ENCODE measurements at places on chromosomes 12 and 14.

GRCh38 chr12:99024870-99025269 is 379.8 kb downstream of the APAF1 start:
- no peak for DNase-seq

DNA sequence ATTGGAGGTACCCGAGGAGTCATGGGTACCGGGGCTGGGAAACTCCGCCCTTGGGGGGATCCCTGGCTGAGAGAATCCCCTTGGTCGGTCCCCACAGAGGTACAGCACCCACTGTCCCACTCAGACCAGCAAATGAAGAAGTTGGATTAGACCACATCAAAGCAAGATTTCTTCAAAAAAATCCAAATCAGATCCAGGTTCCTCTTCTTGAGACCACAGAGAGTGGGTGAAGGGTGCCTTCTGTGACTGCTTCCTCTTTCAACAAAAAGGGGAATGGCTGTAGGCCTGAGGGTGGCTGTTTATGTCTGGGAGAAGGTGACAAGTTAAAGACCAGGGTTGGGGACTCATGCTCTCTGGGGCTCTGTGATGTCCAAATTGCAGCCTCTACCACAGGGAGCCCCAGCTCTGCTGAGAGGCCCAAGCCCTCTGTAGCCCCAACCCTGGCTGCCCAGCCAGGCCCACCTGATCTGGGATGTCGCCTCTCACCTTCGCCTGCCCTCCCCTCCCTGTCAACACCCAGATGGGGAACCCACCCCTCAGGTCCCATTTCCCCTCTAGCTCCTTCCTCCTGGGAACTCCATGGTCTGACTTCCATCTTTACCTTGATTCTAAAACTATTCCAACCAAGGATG is 50.9 kb downstream of the ZFP36L1 start:
- no peak for DNase-seq

DNA sequence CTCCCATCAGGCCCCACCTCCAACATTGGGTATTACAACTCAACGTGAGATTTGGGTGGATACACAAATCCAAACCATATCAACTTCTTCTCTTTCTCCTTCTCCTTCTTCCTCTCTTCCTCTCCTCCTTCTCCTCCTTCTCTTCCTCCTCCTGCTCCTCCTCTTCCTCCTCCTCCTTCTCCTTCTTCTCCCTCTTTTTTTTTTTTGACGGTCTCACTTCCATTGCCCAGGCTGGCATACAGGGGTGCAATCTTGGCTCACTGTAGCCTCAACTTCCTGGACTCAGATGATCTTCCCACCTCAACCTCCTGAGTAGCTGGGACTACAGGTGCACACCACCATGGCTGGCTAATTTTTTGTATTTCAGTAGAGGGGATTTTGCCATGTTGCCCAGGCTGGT is 11.4 kb upstream of the NUBPL start:
- DNase-seq: no peak

DNA sequence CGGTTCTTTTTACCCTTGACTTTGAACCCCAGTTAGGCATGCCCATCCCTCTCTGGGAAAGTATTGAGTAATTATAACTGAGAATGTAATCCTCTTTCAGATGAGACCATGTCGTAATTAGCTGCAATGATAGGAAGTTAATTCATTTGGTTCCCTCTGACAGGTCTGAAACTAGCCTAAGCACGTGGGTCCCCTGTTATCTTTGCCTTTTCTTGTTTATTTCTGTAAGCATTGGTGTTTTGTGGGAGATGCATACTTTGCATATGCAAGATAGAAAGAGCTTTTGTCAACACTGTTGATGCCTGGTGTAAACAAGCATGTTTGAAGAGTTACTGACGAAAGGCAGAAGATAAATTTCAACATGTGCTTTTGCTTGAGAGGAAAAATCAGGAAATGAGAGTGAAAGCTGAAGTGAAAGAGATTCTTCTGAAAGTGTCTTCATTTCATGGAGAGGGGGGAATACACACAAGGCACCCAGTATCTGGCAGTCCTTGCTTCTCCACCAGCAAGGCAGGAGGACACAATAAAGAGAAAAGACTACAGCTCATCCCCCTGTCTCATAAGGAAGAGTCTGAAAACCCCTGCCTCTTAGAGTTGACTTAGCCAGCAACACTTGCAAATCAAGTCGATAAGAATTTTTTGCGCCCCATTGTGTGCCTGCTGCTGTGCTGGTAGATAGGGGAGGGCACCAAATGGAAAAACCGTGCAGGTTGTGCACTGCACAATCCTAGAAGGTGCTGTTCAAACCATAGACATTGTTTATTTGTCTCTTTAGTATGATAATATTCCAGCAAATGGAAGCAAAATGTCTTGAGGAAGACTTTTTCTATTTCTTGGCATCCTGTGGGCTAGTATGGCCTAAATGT is 77.8 kb downstream of the SLC24A4 start:
- no peak for DNase-seq

GRCh38 chr12:51788876-51789275 is 59.6 kb downstream of the FIGNL2 start:
- no peak for DNase-seq

DNA sequence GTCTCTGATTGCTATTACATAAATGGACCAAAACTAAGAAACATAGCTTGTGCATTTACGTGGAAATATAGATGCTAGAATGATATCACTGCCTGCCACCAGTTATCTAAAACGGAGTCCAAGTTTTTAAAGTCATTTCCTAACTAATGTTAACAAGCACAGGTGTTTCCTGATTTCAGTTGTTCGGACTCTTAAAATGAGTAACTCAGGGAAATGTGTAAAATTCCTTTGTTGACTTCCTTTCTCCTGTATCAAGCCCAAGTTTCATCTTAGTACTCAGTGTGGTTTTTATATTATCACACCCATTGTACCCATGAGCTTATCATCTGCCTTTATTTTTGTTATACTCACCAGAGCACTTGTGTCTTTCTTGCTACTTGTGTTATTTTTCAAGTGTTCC is 13.2 kb upstream of the PRKCH start:
- no peak for DNase-seq

GRCh38 chr12:20053782-20054181 is 314.6 kb upstream of the PDE3A start:
- DNase-seq: no peak

- DNase-seq: no peak
Observed at GRCh38 chr12:28409892-28410291, 219.6 kb downstream of the CCDC91 start.

DNA sequence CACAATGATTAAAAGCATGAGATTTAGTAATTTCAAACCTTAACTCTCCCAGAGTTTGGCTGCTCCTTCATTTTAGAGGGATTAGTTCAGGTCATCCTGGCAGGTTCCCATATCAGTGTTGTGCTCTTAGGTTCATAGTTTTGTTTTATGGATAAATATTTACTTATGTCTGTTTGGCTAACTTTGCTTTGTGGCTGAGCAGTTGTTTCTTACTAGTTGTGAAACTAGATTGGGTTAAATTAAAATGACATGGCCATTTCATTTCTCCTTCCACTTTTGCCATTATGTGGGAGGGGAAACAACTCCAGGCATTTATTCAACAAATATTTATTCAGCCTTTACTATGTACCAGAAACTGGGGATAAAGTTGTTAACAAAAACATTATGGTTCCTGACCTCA is 158.8 kb downstream of the TMTC3 start:
- no peak for DNase-seq

DNA sequence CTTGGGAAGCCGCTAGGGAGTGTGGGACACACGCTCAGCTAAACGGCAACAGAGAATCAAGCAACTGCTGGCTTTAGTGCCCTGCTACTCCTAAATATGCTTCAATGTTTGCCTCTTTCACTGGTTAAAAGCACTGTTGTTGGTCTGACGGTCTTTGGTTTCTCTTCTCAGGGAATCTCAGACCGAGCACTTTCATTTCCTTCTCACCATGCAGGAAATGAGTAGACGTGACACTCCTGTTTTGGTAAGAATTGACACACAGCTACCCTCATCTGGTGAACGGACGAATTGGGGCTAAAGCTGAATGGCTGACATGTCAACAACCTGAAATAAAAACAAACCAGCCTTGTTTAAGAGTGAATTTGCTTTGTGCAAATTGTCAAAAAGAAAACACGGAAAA is 57.5 kb upstream of the PIWIL1 start:
- no peak for DNase-seq

- no peak for DNase-seq
Observed at GRCh38 chr14:20631023-20631879, 10.2 kb downstream of the OR6S1 start.

DNA sequence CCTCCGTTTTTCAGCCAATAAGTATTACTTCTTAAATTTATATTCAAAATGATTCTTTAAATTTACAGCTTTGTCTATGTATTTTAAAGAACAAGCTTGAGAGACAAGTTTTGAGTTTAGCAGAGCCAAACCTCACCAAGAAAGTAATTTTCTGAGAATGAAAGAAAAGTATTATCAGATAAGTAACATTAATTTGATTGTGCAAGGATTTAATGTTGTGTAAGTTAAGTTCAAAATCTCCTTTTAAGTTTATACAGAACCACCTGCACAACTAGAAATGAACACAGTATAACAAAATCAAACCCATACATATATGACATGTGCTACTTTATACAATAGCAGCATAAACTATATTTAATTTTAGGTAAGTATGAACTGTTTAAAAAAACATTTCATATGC is 63.5 kb downstream of the SYT10 start:
- no peak for DNase-seq

GRCh38 chr12:59626382-59626781 is 30.6 kb downstream of the SLC16A7 start:
- DNase-seq: no peak

GRCh38 chr14:43418324-43418723 is 1088.8 kb downstream of the FSCB start:
- no peak for DNase-seq

GRCh38 chr12:131917711-131918306 is 11.3 kb upstream of the PUS1 start:
- DNase-seq: no peak

- no peak for DNase-seq
Observed at GRCh38 chr14:43003845-43004244, 1397.2 kb downstream of the LRFN5 start.

DNA sequence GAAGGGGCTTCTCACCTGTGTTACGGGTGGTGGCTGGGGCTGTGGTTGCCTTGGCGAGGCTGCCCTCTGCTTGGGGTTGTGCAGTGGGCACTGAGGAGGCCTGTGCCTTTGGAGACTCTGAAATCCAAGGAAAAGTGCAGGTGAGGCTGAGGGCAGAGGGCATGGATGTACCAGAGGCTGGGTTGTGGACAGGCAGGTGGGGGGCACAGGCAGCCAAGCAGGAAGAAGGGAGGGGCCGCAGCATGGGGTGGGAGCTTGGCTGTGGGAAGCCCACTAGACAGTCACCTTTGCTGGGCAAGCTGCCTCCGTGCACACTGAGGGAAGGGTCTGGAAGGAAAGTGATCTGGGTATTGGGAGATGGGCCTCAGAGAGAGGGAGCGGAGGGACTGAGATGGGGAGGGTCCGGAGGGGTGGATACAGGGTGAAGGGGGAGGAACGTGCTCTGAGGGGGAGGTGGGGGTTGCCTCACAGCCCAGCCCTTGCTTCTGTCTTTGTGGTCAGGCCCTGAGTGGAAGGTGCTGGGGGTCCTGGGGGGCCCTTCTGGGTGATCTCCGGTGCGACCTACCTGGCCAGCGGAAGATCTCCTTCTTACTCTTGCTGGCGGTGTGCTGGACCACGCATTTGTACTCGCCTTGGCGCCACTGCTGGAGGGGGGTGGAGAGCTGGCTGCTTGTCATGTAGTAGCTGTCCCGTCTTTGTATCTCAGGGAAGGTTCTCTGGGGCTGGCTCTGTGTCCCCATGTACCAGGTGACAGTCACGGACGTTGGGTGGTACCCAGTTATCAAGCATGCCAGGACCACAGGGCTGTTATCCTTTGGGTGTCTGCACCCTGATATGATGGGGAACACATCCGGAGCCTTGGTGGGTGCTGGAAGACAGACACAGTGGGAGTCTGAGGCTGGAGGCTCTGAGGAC is 318.7 kb downstream of the TMEM121 start:
- no peak for DNase-seq

- DNase-seq: no peak
Observed at GRCh38 chr12:41188841-41189394, 798 bp downstream of the PDZRN4 start.

GRCh38 chr12:83046019-83046418 is 359.3 kb downstream of the TMTC2 start:
- no peak for DNase-seq

GRCh38 chr14:60514378-60514740 is 5.4 kb downstream of the SIX6 start:
- DNase-seq: no peak

DNA sequence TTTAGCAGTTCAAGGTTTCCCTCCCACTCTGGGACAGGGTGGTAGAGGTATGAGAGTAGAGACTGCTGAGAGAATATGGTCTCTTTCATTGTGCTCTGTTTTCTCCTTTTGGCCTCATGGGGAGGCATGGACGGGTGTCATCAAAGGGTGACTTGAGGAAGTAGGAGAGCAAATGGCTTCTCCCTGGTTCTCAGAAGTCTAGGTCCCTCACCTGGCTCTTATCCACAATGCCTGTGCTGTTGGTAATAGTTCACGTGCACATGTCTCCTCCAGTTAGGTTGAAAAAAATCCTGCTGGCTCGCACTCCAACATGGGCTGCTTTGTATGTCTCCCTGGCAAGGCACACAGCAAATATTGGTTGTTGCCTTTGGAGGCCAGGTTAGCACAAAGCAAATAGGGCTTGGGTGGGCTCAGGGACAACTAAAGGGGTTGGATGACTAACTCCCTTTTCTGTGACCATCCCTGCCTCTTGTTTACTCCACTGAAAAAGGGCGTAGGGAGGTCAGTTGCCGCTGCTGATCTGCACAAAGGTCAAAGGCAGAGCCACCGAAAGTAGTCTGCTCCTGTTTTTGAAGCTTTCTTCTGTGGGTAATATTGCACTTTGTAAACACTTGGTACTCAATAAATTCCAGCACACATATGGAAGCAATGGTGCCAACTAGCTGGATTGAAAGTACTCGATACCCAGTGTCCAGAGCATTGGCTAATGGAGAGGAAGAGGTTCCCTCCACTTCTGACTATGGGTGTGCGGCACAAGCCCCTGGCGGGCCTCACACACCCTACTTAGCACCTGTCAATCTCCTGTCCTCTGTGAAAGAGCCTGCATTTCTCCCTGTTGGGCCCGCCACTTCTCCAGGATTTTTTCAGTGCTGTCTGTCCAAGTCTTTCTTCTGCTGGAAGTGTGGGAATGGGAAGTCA is 121.8 kb downstream of the SLC38A6 start:
- no peak for DNase-seq

- DNase-seq: no peak
Observed at GRCh38 chr14:24280797-24281460, 9.5 kb upstream of the RABGGTA start.

DNA sequence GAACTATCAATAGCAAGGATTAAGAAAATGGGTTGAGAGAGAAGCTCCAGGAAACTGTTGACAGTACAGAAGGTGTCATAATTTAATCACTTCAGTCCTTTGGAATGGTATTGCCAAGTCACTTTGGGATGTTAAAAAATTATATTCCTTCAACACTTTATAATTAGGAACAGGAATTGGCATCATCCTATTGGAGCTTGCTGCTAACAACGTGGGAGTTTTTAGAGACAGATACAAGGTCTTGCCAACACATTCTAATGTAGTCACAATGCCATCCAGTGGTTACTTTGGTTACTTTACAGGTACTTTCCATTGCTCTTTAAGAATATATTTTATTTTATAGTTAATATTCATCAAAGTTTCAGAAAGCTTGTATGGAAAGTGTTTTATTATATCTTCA is 310.1 kb downstream of the SYT1 start:
- DNase-seq: no peak

Measured in stimulated activated effector memory CD8-positive, alpha-beta T cell treated with anti-CD3 and anti-CD28 coated beads, Interleukin-12 subunit alpha, Interleukin-12 subunit beta, amount 100 ng/mL, for 72 hours (primary cell).